ENCODE measurements at places on chromosomes 3 and 15.

- no peak for DNase-seq
Measured at GRCh38 chr3:41318520-41318919, 119.2 kb downstream of the CTNNB1 start.

DNA sequence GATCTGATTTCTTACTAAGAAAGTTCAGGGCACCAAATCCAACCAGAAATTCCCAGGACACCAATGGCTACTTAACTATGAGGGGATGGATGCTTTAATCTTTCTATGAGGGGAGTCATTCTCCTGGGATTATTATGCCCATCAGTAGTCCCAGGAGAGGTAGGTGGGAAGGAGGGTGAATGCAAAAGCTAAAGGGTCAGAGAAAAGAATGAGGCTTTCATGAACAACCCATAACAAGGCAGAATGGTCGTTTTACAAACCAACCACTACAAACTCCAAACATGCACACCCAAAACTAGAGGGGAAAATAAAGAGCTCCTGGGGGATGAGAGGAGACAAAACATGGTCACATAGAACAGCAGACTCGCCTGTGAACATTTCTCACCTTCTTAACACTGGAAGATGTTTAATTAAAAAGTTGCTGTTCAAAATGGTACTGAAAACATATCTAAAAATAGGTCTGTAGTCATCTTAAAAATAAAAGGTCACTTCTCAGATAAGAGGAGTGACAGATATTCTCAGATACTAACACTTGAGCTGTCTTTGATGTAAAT lies 3.7 kb downstream of the STARD9 start:
- DNase-seq = no peak

DNA sequence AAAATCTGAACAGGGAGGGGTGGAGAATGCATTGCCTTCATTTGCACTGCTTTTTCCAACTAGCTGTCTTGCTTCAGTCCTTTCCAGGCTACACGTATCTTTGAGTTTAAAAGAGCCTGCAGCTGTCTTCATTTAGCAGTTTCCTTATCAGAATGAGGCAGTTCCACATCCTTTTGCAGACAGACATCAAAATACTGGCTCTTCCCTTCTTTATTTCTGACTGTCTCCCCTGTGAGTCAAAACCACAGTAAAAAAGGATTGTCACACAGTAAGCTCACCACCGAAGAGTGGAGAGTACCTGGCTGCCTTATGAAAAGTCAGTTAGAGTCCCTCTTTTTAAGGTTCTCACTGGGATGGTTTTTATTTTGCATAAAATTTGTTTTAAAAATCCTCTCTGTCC lies 205.5 kb upstream of the CD96 start:
- no peak for DNase-seq

DNA sequence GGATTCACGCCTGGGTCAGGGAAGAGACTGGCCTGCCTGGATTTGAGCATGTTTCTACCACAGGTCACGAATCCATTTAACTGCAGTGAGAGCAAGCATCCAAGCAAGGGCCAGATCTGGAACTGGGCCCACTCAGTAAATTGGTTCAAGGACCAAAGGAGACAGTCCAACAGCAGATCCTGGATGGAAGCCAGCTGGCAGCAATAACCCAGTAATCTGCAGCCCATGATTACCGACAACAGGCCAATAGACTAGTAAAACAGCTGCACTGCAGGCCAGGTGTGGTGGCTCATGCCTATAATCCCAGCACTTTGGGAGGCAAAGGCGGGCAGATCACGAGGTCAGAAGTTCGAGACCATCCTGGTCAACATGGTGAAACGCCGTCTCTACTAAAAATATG lies 11.8 kb downstream of the SAMD7 start:
- no peak for DNase-seq

DNA sequence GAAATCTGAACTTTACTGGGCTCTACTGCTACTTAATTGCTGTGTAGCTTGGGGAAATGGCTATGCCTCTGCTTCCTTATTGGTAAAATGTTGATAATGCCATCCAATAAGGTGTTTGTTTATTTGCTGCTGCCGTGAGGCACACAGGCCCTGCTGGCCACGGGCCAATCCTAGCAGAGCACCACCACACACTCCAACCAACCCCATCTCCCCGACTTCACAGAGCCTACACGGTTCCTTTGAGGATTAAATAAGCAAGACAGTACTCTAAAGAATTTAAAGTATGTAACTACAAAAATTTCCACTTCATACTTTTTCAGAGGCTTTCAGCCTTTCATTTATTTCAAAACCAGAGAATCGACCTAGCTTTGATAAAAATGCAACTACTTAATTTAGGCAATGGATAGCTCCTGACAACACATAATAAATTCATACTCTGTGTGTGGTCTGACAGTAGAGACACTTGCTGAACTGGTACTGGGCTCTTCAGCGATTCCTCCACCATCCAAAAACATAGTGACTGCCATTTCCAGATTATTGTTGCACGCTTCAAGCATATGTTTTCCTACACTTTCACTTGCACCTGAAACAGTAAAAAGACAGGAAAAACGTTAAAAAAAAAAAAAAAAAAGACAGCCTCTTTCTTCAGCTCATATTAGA lies 25.3 kb downstream of the UBXN7 start:
- DNase-seq = no peak

GRCh38 chr3:86245360-86245759 lies 745.6 kb downstream of the VGLL3 start:
- no peak for DNase-seq

GRCh38 chr3:63949005-63949404 lies 36.8 kb upstream of the SCAANT1 start:
- no peak for DNase-seq

GRCh38 chr3:58353722-58354553 lies 21.2 kb downstream of the PXK start:
- DNase-seq = peak; percentile 28

DNA sequence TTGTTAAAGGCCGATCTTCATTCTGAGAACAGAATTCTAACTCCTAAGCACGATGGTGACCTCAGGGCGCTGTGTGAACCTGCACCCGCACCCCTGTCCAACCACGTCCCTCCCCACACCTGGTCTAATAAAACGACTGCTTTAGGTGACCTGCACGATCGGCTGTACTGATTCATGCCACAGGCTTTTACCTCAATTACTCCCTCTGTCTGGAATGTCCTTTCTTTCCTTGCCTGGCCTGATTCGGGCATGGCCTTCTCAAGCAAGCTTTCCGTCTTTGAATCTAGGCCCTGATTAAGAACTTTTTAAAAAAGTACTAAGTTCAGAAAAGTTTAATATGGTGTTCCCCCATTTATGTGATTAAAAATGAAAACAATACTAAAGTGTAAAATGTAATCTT lies 842 bp upstream of the U2SURP start:
- DNase-seq = no peak
